Thoracic aorta (tissue), 2 donors: ENCODE measurements at places on chromosomes 4 and X.

DNA sequence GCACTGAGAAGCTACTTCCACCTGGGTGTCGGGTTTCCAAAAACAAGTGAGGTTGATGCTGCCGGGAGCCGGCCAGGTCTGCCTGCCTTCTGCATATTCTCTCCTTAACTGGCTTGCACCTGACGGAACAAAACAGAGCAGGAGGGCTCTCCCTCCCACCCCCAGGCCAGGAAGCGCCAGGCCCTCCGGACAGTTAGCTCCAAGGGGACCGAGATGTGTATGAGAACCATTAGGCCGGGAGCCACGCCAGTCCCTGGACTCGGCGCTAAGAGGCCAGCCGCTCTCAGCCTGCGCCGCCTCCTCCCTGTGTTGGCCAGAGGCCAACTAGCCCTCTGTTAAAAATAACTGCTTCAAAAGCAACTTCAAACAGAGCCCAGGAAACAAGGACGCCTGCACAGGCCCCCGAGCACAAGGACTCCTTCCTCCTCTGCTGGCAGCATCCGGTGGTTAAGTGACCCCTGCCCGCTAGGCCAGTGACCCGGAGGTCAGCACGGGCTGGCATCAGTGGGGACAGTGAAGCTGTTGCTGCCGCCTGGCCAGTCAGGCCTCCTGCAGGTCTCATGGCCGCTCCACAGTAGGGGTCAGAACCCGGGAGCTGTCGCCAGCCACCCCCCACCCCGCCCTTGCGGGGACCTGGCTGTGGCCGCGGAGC lies 107.9 kb downstream of the ABLIM2 start:
- H3K27me3 ChIP-seq = no peaks in the 10 kb centered on the region
- H3K4me1 ChIP-seq = peaks cover 10% of the 10 kb centered on the region
- peaks cover 3% of the 10 kb centered on the region for H3K36me3 ChIP-seq

DNA sequence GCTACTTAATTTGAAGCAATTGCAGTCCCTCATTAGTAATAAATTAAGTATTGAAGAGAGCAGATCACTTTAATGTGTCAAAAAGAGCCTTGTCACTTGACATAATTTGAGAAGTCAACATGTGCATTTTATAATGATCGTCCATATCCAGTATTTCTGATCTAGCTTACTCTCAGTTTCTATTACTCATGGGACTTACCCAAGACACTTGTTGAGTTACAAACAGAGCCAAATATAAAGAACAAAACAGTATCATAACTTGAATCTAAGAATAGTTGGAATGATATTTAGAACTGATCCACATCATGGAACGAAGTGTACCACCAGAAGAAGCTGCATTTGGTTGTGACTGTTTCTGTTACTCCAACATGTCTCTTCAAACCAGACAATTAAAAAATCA lies 54.7 kb downstream of the SLITRK4 start:
- H3K4me1 ChIP-seq = no peaks in the 10 kb centered on the region
- no peak for DNase-seq
- no peak overlapping the region for H3K27ac ChIP-seq
- H3K4me3 ChIP-seq = no peak overlapping the region
- H3K27me3 ChIP-seq = no peaks in the 10 kb centered on the region

- H3K4me1 ChIP-seq = no peaks in the 10 kb centered on the region
- H3K36me3 ChIP-seq = no peaks in the 10 kb centered on the region
- no peak overlapping the region for H3K4me3 ChIP-seq
- no peaks in the 10 kb centered on the region for H3K27me3 ChIP-seq
- no peak overlapping the region for H3K27ac ChIP-seq
- DNase-seq = no peak
Observed at GRCh38 chr4:87853108-87853507, 20.3 kb downstream of the MEPE start.

- no peak overlapping the region for H3K27ac ChIP-seq
- no peak overlapping the region for H3K4me3 ChIP-seq
- DNase-seq = no peak
- H3K36me3 ChIP-seq = no peaks in the 10 kb centered on the region
- H3K4me1 ChIP-seq = no peaks in the 10 kb centered on the region
- H3K27me3 ChIP-seq = no peaks in the 10 kb centered on the region
Observed at GRCh38 chr4:10853196-10853595, 168.6 kb upstream of the CLNK start.

- no peaks in the 10 kb centered on the region for H3K27me3 ChIP-seq
- no peak overlapping the region for H3K27ac ChIP-seq
- no peaks in the 10 kb centered on the region for H3K36me3 ChIP-seq
- no peaks in the 10 kb centered on the region for H3K4me1 ChIP-seq
Observed at GRCh38 chrX:107135049-107135964, 16.7 kb upstream of the RBM41 start.
